ENCODE measurements at places on chromosomes 3 and 15.

- no peaks in the 10 kb centered on the region for H3K4me1 ChIP-seq
- no peak for DNase-seq
- no peak overlapping the region for H3K27ac ChIP-seq
- H3K4me3 ChIP-seq = no peak overlapping the region
Observed at GRCh38 chr3:17910922-17911321, 168.5 kb upstream of the TBC1D5 start.

- no peaks in the 10 kb centered on the region for H3K4me1 ChIP-seq
- no peak overlapping the region for H3K27ac ChIP-seq
- no peak overlapping the region for H3K4me3 ChIP-seq
Observed at GRCh38 chr3:75242012-75242735, 422.0 kb upstream of the FRG2C start.

DNA sequence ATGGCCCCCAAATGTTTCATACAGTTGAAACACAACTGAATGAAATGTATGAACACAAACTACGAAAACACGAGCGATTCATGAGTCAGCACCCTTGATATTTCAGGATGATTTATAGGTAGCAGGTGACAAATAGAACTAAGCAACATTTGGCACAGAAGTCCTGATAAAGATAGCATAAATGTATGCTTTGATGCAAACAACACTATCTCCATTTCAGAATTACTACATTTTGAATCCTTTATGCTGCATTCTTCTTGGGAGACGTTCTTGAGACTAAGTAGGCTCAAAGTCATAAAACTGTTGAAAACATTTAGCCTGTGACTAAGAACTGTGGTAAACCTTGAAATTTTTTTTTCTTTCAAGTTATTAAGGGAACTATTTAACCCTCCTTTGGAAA is 200.3 kb upstream of the ICE2 start:
- no peak for DNase-seq
- H3K27me3 ChIP-seq = no peaks in the 10 kb centered on the region

- H3K27me3 ChIP-seq = no peaks in the 10 kb centered on the region
- H3K4me1 ChIP-seq = peaks cover 77% of the 10 kb centered on the region
- DNase-seq = no peak
- peak overlapping the region; percentile 90 for H3K27ac ChIP-seq
- H3K4me3 ChIP-seq = peak overlapping the region; percentile 93
Observed at GRCh38 chr15:72227192-72227586, 3.8 kb downstream of the PKM start.

- H3K4me3 ChIP-seq = no peak overlapping the region
- no peaks in the 10 kb centered on the region for H3K36me3 ChIP-seq
- H3K4me1 ChIP-seq = no peaks in the 10 kb centered on the region
Observed at GRCh38 chr3:193791041-193792032, 198.3 kb downstream of the OPA1 start.

GRCh38 chr15:59528961-59529402 is 82.6 kb upstream of the GCNT3 start:
- H3K36me3 ChIP-seq = peaks cover 1% of the 10 kb centered on the region
- DNase-seq = peak; percentile 36
- H3K4me1 ChIP-seq = peaks cover 18% of the 10 kb centered on the region
- peaks cover 25% of the 10 kb centered on the region for H3K27me3 ChIP-seq
- H3K27ac ChIP-seq = no peak overlapping the region

- H3K4me1 ChIP-seq = no peaks in the 10 kb centered on the region
- no peak overlapping the region for H3K27ac ChIP-seq
- DNase-seq = no peak
- H3K4me3 ChIP-seq = no peak overlapping the region
- H3K36me3 ChIP-seq = no peaks in the 10 kb centered on the region
Observed at GRCh38 chr3:122014741-122015140, 7.3 kb downstream of the ILDR1 start.

GRCh38 chr3:78974181-78974790 is 793.5 kb downstream of the ROBO1 start:
- H3K27ac ChIP-seq = no peak overlapping the region
- H3K27me3 ChIP-seq = no peaks in the 10 kb centered on the region
- no peak for DNase-seq
- H3K36me3 ChIP-seq = no peaks in the 10 kb centered on the region
- no peak overlapping the region for H3K4me3 ChIP-seq

DNA sequence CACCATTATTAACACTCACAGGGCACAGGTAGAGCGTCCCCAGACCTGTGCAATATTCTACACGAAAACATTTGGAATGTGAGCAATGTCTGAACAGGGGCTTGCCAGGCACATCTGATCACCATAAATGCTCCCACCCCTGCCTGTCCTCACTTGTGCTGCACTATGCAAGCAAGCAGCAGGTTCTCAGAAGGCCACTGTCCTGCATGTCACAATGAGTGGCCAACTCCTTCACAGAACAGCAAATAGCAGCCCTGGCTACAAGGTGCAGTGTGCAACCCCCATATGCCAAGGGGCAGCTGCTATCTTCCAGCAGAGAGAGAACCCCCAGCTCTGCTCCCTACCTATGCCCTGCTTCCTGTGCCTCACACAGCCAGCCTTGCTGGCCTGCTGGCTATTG is 32.6 kb downstream of the SEC22C start:
- H3K4me3 ChIP-seq = no peak overlapping the region
- H3K4me1 ChIP-seq = peaks cover 8% of the 10 kb centered on the region
- H3K27ac ChIP-seq = peak overlapping the region; percentile 6
- no peak for DNase-seq
- H3K36me3 ChIP-seq = peaks cover 17% of the 10 kb centered on the region
- no peaks in the 10 kb centered on the region for H3K27me3 ChIP-seq

GRCh38 chr3:27688053-27688452 is 34.1 kb downstream of the EOMES start:
- H3K4me1 ChIP-seq = no peaks in the 10 kb centered on the region
- no peak overlapping the region for H3K27ac ChIP-seq
- H3K27me3 ChIP-seq = no peaks in the 10 kb centered on the region
- no peak overlapping the region for H3K4me3 ChIP-seq

GRCh38 chr3:143222505-143222904 is 102.9 kb downstream of the CHST2 start:
- H3K27ac ChIP-seq = no peak overlapping the region
- H3K36me3 ChIP-seq = no peaks in the 10 kb centered on the region
- H3K4me3 ChIP-seq = no peak overlapping the region

GRCh38 chr3:143753456-143753855 is 94.8 kb downstream of the SLC9A9 start:
- DNase-seq = no peak
- H3K27ac ChIP-seq = no peak overlapping the region
- H3K4me1 ChIP-seq = peaks cover 34% of the 10 kb centered on the region
- no peaks in the 10 kb centered on the region for H3K27me3 ChIP-seq

- no peaks in the 10 kb centered on the region for H3K4me1 ChIP-seq
- no peak overlapping the region for H3K4me3 ChIP-seq
Observed at GRCh38 chr3:110174908-110175307, 837.6 kb upstream of the DPPA4 start.

DNA sequence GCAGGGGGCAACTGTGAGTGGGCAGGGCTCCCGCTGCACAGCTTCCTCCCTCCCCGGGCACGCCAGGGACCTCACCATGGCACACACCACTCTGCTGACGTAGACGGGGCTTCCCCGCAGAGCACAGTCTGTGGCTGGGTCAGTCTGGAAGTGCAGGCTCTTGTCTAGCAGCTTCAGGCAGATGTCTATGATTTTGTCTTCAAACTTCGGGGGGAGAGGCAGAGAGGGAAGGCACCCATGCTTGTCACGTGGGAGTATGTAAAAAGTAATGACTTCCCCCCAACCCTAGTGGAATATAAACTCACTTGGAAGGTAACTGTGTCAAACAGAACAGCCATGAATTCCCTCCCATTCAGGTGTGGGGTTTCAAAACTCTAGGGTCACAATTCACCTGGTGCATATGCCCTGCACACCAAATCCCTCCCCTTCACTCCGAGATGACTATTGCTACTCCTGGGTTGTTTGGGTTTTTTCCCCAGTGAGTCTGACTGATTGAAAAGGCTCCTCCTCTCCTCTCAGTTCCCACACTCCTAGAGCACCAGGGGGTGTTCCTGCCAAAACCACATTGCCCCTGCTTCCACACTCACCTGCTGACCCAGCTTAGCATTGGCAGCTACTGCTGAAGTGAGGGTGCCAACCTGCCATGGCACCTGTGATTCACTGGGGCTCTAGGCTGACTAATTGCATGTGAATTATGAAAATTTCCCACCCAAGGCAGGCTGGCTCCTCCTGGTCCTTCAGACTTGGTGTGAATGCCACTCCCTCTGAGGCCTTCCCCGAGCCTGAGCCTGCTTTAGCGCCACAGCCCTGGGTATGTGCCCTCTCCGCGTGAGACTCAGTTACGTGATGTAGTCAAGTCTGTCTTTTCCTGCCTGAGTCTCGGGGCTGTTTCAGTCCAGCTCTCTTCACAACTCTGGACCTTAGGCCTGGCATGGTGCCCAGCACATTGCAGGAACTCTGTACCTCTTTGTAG is 13.0 kb downstream of the TGM5 start:
- H3K27ac ChIP-seq = peak overlapping the region; percentile 93
- no peak overlapping the region for H3K4me3 ChIP-seq
- DNase-seq = peak; percentile 68
- H3K36me3 ChIP-seq = peaks cover 7% of the 10 kb centered on the region
